Lung microvascular endothelial cell (primary cell): ENCODE measurements at places on chromosomes 2 and 18. TPM values are rescaled to one million over a fixed set of nuclear protein-coding genes. Genes with fewer than 3 reads are reported as not detected.
A peak's percentile ranks its signal among the peaks of the same experiment; 100 is the strongest.

SERPINB10 gene
- not detected in 2 replicates for total RNA-seq

GPATCH11 gene
- total RNA-seq, result 4.1 and 5.2 TPM in 2 replicates

RAPGEF4 gene
- total RNA-seq, result 13.9 and 17.3 TPM in 2 replicates

DNA sequence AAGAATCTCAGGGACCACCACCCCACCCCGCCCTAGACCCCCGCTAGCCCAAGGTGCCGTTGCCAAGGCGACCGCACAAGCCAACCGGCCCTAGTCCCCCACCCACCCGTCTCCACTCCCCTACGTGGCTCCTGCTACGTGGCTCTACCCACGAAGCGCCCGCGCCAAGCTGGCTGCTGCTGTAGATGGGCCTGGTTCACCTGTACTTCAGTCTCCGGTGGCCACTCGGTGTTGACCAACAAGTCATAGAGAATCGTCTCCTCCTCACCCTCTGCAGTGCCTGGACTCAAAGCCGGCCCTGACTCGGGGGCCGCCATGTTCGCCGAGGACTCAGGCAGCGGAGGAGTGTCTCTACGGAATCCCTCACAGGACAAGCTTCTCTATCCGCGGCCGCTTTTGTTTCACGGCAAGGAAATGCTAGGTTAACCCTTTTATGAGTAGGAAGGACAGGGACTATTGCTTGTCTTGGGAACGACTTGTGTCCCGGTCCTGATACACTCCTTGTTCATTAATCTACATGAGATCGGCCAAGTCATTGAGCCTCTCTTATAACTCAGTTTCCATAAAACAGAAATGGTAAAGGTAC lies at the start of gene NBAS:
TSS of gene NBAS (minus strand) at position 347 of the 586 bp plus-strand sequence. CDS start at position 317, 30 bp downstream.
- DNase-seq, result peak; percentile 90
